ENCODE measurements at places on chromosomes 4 and X.
A peak's percentile ranks its signal among the peaks of the same experiment; 100 is the strongest.

DNA sequence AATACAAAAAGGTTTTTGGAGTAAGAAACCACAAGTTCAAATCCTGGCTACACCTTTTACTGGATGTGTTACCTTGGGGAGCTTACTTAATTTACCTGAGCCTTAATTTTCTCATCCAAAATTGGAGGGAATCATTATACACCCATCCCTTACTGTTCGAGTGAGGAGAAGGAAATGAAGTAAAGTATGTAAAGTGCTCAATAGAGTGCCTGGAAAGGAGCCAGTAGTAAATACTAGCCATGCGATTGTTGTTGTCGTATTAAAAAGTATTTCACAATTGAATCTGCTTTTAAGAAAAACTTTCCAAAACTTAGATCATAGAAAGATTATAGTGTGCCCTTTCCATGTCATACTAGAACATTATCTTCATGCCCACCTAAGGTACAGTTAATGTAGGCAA lies 124.5 kb downstream of the ATXN3L start:
- DNase-seq: no peak

GRCh38 chr4:127889903-127890302 lies 9.2 kb downstream of the PLK4 start:
- DNase-seq: no peak

- peak; percentile 4 for DNase-seq
These were observed 48.5 kb downstream of the NELFA start for GRCh38 chr4:1960170-1960825.

DNA sequence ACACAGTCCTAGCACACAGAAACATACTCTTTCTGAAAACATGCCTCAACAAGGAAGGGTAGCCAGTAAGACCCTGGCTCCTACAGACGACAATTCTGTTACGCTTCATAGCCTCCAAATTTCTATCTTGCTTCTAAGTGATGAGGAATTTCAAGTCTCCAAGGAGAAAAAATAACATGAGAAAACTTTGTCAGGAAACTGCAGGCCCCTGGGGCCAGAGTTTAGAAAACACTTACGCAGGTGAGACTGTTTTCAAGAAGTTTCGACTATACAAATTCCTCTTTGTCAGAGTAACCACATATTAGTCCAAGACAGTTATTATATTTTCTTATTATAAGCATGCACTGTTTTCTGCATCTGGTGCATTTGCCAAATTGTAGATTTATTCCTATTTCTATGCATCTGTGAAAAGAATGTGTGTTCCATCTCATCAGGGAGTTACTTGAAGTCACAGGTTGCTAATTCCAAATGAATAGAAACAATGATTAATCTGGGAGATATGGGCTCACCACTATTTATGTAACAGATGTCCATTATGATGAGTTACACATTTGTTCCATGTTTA lies 30.3 kb upstream of the HCCS start:
- no peak for DNase-seq

- no peak for DNase-seq
These were observed 16.5 kb downstream of the RXFP1 start for GRCh38 chr4:158538176-158538575.

GRCh38 chr4:186906722-186907121 lies 183.1 kb upstream of the FAT1 start:
- no peak for DNase-seq

DNA sequence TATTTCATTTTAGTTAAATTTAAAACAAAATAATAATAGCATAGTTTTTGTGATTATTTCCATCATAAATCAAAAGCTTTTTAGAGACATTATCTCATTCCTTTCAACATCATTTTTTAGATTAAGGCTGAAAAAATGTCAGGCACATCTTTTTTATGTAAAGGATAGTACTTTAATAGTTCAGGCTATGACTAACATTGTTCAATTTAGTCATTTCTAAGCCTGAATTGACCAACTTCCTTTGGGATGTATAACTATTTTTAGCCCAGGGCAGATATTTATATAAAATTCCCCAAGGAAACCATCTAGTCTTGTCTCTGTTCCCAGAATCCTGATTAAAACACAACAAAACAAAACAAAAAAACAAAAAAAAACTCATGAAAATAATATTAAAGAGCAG lies 145.6 kb upstream of the PCDH18 start:
- no peak for DNase-seq

DNA sequence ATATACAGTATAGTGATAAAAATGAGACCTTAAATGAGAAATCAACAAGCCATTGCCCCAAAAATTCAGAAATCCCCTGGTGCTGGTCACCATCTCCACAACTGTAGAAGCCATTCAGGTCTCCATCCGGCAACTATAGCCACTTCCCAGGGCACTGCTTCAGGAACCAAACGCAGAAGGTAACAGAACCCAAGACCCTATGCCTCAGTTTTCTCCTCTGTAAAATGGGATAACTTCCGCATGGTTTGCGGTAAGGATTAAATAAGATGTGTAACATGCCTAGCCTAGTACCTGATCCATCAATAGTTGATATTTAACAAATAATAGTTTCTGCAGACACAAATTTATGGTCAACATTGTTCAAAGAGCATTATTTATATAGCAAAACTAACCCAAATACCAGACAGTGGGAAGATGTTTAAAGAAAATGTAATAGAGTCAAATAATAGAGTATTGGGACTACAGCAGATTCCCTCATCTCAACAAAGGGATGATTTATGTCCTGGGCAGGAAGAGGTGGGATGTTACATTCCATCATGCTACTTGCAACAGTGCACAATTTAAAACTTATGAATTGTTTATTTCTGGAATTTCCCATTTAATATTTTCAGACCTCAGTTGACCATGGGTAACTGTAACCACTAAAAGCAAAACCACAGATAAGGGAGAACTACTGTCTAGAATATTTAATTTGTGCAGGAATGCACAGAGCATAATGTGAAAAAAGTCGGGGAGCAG lies 30.0 kb downstream of the IRF2 start:
- DNase-seq: no peak

DNA sequence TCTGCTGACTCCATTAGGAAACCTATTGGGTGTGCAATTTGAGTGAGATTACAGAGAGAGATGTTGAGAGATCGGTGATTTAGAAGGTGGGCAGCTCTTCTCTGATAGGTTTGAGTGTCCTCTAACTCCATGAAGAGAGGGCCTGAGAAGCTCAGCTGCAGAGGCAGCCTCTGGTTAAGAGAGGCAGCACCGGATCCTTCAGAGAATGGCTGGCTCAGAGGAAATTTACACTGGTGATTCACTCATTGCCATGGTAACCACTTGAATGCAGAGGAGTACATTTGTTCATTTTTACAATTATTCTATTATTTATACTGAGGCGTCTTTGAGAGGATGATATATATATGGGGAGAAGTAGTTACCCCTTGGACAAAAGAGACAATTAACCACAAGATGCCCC lies 171.7 kb downstream of the PDGFRA start:
- DNase-seq: no peak

GRCh38 chrX:154444755-154445246 lies 860 bp downstream of the FAM50A start:
- no peak for DNase-seq

GRCh38 chr4:609400-610050 lies 15.8 kb upstream of the PDE6B start:
- no peak for DNase-seq

DNA sequence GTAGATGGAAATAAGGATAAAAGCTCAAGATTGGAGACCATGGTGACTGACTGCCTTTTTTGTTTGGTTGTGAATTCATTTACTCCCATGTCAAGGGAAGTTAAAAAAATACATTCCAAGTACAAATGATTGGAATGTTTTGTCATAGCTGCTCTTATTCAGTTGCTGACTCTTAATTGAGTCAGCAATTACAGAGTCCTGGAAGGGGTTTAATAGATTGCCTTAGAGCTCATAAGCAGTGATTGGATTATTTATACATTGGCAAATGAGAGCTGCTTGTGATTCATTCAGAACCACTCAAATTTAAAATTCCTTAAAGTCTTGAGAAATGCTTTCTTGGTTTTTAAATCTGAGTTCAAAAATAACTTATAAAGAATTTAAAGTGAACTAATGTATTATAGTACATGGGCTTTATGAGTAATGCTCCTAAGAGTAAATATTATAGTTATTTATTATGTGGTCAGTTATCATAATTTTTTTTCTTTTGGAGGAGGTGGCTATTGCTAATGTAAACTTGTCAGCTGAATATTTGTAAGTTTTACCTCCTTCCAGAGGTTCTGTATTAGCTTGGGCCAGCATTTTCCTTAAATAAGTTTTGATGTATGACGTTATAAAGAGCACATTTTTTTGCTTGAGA lies 13.6 kb downstream of the JADE1 start:
- peak; percentile 95 for DNase-seq

- DNase-seq: no peak
These were observed 6.1 kb downstream of the TMEM192 start for GRCh38 chr4:165106518-165106917.

DNA sequence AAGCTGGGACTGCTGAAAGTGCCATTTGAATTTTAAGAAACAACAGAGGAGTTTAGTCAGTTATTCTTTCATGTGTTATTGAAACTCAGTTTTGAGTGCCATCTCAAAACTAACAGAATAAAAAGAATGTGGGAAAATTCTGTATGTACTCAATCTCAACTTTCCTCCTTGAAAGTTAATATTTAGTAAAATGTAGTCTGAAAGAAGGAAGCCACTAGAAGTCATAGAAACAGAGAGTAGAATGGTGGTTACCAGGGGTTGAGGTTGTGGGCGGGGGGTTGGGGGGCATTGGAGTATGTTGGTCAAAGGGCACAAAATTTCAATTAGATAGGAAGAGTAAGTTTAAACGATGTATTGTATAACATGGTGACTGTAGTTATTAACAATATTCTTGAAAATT lies 628.3 kb upstream of the MAGEB2 start:
- DNase-seq: no peak

DNA sequence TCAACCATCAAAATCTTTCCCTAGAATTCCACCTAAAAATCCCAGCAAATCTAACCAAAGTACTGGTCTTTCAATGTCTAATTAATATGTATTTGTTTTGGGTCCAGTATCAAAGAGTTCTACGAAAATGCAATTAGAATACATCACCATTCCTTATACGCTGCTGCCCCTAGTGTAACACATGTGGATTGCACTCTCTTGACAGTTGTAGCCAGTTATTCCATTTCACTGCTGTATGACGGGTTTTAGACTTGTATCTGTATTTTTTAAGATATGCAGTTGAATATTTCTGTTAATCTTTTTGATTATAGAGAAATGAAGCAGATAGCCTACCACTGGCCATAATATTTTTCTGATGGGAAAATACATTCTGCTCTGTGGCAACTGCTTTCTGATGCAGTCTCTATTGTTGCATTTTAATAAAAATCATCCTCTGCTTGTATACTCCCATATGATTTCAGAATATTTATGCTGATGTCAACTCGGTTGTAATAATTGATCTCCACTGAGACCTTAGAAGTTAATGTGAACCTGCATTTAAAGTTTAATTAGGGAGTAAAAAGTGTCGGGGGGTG lies 17.1 kb upstream of the PAGE2B start:
- DNase-seq: no peak

- no peak for DNase-seq
These were observed 12.2 kb upstream of the GJB1 start for GRCh38 chrX:71210816-71211215.

- no peak for DNase-seq
These were observed 6.7 kb upstream of the SH3BP2 start for GRCh38 chr4:2786152-2786671.

GRCh38 chr4:81376720-81377119 lies 95.0 kb downstream of the RASGEF1B start:
- no peak for DNase-seq

- no peak for DNase-seq
These were observed 45.1 kb upstream of the LGI2 start for GRCh38 chr4:25075851-25076250.

GRCh38 chr4:176664964-176665363 lies 127.8 kb downstream of the VEGFC start:
- no peak for DNase-seq

DNA sequence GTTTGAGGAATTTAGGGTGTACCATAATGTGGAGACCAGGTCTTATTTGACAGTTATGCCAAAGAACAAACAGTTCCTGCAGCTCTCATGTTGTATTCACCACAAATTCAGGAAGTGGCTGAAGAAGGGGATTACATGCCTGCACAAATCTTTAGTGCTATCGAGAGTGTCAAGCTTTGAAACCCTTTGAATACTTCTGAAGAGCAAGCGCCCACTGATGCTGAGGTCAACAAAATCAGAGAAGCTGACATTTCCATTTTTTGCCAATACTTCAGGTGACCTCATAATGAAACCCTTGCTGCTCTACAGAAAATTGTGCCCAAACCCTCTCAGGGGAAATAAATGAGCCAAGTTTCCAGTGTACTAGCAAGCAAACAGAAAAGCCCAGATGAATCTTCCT lies 28.4 kb downstream of the PAK3 start:
- DNase-seq: no peak

GRCh38 chrX:17601441-17602200 lies 135.7 kb upstream of the SCML1 start:
- no peak for DNase-seq

- no peak for DNase-seq
These were observed 5.6 kb upstream of the PCGF3 start for GRCh38 chr4:699816-700580.

DNA sequence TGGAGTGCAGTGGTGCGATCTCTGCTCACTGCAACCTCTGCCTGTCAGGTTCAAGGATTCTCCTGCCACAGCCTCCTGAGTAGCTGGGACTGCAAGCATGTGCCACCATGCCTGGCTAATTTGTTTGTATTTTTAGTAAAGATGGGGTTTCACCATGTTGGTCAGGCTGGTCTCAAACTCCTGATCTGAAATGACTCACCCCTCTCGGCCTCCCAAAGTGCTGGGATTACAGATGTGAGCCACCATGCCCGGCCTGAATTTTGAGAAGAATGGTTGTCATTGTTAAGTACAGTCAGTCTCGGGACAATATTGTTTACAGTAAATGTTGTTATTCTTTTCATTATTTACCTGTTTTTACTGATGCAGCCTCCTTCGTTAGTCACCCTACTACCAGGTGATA lies 1226.2 kb upstream of the TENM3 start:
- DNase-seq: no peak

- DNase-seq: no peak
These were observed 2.0 kb downstream of the RAPGEF2 start for GRCh38 chr4:159104694-159105414.

GRCh38 chr4:67712000-67712625 lies 11.2 kb upstream of the UBA6 start:
- DNase-seq: no peak

- no peak for DNase-seq
These were observed 645 bp upstream of the OPHN1 start for GRCh38 chrX:68433981-68434299.

GRCh38 chr4:92035666-92036065 lies 268.1 kb upstream of the GRID2 start:
- no peak for DNase-seq

- no peak for DNase-seq
These were observed 15.7 kb downstream of the ARMCX6 start for GRCh38 chrX:101602077-101602476.

- no peak for DNase-seq
These were observed 1840.3 kb upstream of the PCDH7 start for GRCh38 chr4:28879900-28880299.

- no peak for DNase-seq
These were observed 66.3 kb downstream of the NBDY start for GRCh38 chrX:56795309-56795868.

- DNase-seq: no peak
These were observed 387.2 kb downstream of the PCDH7 start for GRCh38 chr4:31107362-31107761.

Data from AG04449 (cell line).